ENCODE measurements at places on chromosomes 2 and 18. TPM values are rescaled to one million over a fixed set of nuclear protein-coding genes. Genes with fewer than 3 reads are reported as not detected.

DNA sequence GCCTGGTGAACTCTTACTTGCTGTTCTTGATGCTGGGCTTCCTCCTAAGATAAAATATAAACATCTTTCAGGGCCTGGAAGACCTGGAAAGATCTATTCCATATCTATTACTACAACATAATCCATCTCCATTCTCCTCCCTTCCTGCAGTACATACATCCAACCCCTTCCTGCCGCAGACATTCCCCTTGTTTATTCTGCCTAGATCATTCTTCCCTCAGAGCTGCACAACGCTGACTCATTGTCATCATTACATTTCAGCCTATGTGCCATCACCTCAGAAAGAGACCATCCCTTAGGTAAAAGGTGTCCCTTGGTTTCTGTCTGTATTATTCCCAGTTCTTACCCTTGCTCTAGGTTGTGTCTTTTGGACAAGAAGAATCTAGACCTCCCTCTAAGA lies 2.5 kb upstream of the CDH7 start:
- peaks cover 29% of the 10 kb centered on the region for H3K27me3 ChIP-seq
- DNase-seq: no peak
- no peaks in the 10 kb centered on the region for H3K36me3 ChIP-seq
- no peak overlapping the region for H3K4me3 ChIP-seq
- no peaks in the 10 kb centered on the region for H3K4me1 ChIP-seq

- H3K4me1 ChIP-seq: no peaks in the 10 kb centered on the region
- no peak overlapping the region for H3K4me3 ChIP-seq
- no peak for DNase-seq
- H3K27me3 ChIP-seq: no peaks in the 10 kb centered on the region
- H3K27ac ChIP-seq: no peak overlapping the region
Measured at GRCh38 chr2:31987454-31988220, 23.2 kb downstream of the MEMO1 start.

DNA sequence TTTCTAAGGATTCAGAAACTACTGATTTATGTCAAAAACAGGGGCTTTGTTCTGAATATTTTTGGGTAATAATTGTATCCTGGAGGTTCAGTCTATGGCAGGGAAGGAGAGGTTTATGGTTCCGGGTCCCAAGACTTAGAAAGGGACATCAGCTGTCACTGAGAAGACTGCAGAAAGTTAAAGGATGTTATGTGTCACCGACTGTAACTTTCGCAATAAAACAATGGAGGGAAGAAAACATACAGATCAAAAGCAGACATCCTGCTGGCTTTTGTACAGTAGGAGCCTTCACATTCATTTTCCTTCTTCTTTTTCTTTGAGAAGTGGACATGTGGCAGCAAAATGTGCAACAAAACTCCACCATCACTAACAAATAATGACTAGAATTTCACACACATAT lies 900.7 kb upstream of the SOX11 start:
- no peak overlapping the region for H3K4me3 ChIP-seq
- no peaks in the 10 kb centered on the region for H3K27me3 ChIP-seq
- no peaks in the 10 kb centered on the region for H3K4me1 ChIP-seq
- no peak for DNase-seq
- H3K27ac ChIP-seq: no peak overlapping the region

DNA sequence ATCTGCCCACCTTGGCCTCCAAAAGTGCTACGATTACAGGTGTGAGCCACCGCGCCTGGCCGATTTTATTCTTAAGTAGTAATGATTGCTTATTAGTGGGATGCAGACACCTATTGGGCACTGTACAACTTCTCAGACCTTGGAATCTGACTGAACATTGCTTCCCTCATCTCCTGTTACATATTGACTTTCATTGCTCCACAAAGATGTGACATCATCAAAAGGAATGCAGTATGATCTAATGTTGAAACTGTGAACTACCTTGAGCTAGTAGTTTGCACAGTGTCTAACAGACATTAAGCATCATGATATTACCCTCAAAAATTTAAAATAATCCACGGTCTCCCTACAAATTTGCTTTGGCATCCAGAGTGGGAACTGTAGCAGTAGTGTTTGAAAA lies 109.8 kb upstream of the SIX2 start:
- no peak overlapping the region for H3K4me3 ChIP-seq
- H3K27me3 ChIP-seq: no peaks in the 10 kb centered on the region
- no peak overlapping the region for H3K27ac ChIP-seq
- no peaks in the 10 kb centered on the region for H3K36me3 ChIP-seq
- no peaks in the 10 kb centered on the region for H3K4me1 ChIP-seq

DNA sequence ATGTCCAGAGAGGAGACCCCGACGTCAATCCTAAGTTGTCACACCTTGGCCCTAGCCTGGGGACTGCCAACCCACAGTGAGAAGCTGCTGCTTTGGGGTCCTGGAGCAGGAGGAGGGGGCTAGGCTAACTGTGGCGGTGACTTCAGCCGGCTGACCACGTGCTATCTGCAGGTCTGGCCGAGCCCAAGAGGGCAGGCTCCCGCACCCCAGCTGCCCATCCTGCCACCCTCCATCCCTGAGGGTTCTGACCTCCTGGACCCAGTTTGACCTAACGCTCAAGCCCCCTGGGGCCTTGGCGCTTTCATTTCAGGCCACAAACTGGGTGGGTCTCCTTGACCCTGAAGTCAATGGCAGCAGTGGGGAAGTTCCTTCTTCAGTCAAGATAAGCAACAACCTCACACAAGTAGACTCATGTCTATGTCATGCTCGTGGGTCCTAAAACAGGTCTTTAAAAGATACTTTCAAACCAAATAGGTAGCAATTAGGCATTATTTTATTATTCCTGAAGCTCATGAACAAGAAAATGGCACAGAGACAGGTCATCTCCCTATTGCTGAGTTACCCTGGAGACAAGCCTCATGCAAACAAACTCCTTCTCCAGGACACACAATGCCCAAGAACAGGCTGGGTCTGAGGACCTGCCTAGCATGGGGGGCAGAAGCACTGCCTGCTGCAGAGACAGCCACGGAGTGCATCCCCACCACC lies 2.3 kb downstream of the HES6 start:
- H3K4me1 ChIP-seq: peaks cover 8% of the 10 kb centered on the region
- H3K27ac ChIP-seq: no peak overlapping the region
- no peak overlapping the region for H3K4me3 ChIP-seq
- DNase-seq: peak; percentile 27
- H3K27me3 ChIP-seq: peaks cover 8% of the 10 kb centered on the region

- no peak for DNase-seq
- H3K36me3 ChIP-seq: no peaks in the 10 kb centered on the region
- H3K27ac ChIP-seq: no peak overlapping the region
- no peaks in the 10 kb centered on the region for H3K4me1 ChIP-seq
Measured at GRCh38 chr18:32867936-32868335, 95.1 kb upstream of the KLHL14 start.

DNA sequence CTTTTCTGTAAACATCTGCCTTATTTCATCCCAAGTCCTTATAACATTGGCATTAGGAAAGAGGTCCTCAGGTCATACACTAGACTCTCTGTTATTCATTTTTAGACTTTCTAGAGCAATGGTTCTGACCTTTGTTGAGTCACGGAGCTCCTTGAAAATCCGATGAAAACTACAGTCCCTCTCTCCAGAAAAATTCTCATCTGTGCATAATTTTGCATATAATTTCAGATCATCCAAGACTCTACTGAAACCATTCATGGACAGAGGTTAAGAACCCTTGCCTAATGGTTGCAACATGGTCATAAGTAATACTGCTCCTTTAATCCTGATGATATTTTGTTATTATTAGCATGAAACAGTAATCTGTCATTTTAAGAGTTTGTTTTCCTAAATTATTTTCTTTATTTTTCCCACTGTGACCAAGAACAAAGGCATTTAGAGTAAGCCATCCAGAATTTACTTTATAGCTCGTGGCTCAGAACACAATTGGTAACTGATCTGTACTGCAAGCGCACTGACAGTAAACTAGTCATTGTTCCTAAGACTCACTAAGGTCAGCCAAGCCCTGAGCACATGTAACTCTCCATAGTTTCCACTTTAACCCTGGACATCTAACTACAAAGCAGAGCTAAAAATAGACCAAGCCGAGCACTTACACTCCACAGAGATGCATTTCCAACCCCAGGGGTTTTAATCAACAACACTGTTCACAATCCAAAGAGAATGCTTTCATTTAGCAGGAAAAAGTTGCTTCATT lies 8.4 kb downstream of the MYOM1 start:
- no peak for DNase-seq
- no peak overlapping the region for H3K27ac ChIP-seq
- H3K4me1 ChIP-seq: no peaks in the 10 kb centered on the region
- H3K36me3 ChIP-seq: no peaks in the 10 kb centered on the region
- no peaks in the 10 kb centered on the region for H3K27me3 ChIP-seq

GRCh38 chr2:37812414-37812813 lies 112.7 kb upstream of the RMDN2 start:
- H3K27ac ChIP-seq: no peak overlapping the region
- H3K4me1 ChIP-seq: peaks cover 4% of the 10 kb centered on the region
- H3K4me3 ChIP-seq: no peak overlapping the region
- H3K36me3 ChIP-seq: no peaks in the 10 kb centered on the region

DNA sequence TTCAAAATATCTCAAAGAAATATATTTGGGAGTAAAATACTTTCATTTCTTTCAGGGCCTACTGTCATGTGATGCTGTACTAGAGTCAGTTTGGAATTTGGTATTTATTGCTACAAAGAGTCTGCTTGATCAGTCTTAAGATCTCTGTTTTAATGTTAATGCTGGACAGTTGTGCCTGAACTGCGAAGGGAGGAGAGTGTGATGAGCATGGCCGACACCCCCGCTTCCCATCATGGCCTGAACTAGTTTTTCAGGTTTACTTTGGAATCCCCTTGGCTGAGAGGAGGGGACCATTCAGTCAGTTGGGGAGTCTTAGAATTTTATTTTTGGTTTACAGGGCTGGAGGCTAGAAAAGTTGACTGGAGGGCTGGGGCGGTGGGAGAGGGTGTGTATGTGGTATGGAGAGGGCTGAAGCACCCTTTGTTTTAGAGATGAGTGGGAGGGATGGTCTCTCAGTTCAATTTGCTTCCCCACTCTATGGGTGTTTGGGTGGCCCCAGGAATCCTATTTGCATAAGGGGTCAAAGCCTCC lies 20.9 kb upstream of the TEX44 start:
- no peaks in the 10 kb centered on the region for H3K27me3 ChIP-seq
- H3K36me3 ChIP-seq: no peaks in the 10 kb centered on the region
- H3K4me3 ChIP-seq: no peak overlapping the region
- no peaks in the 10 kb centered on the region for H3K4me1 ChIP-seq

DNA sequence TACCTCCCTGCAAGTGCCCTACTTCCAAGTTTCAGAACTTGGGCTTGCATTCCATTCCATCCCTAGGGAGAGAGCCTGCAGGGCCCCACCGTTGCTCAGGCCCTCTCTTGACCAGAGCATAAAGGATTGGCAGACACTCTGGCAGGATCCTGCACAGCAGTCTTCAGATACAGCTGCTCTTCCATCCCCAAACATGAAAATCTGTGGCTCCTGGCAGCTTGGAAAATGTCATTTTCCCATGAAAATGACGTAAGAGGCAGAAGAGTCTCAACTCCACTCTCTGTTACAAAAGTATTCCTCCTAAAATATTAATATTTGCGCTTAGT lies 162.6 kb downstream of the GFPT1 start:
- H3K27ac ChIP-seq: no peak overlapping the region
- no peak for DNase-seq
- no peaks in the 10 kb centered on the region for H3K27me3 ChIP-seq
- H3K4me1 ChIP-seq: peaks cover 5% of the 10 kb centered on the region
- H3K36me3 ChIP-seq: no peaks in the 10 kb centered on the region
- H3K4me3 ChIP-seq: no peak overlapping the region

DNA sequence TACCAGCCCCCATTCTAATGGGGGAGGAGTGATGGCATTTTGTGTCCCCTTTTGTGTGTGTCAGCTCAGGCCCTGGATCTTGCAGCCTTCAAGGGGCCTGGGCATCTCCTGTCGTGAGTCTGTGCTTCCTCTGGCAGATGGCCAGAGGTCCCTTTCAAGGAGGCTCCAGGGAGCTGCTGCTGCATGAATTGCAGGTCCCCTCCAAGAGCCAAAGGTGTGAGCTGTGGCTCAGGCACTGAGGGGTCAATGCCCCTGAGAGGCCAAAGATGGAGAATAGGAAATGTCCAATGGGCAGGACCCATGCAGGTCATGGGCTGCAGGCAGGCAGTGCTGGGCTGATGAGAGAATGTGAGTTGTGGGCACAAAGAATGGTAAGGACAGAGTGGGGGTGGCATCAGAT lies 10.4 kb downstream of the MAB21L4 start:
- no peaks in the 10 kb centered on the region for H3K27me3 ChIP-seq
- DNase-seq: no peak
- no peaks in the 10 kb centered on the region for H3K4me1 ChIP-seq
- no peak overlapping the region for H3K4me3 ChIP-seq
- H3K36me3 ChIP-seq: no peaks in the 10 kb centered on the region
- no peak overlapping the region for H3K27ac ChIP-seq

DNA sequence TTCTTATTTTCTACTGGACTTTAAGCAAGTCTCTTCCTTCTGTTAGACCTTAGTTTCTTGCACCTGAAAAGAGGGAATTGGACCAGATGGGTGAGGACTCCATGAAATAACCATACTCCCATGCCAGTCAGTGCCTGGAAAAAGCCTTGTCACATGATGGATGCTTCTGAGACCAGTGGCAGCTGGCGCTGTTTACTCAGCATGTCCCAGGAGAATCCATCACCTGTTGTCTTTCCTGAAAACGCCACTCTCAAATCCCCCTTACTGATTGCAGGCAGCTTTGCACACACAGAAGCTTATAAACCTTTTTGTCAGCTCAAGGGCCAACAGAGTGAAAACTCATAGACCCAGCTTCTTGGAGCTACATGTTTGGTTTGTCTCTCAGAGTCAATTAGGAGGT lies 117.6 kb downstream of the POLE4 start:
- H3K36me3 ChIP-seq: no peaks in the 10 kb centered on the region
- H3K27me3 ChIP-seq: no peaks in the 10 kb centered on the region
- no peaks in the 10 kb centered on the region for H3K4me1 ChIP-seq

GRCh38 chr2:230828272-230828961 lies 36.3 kb upstream of the ITM2C start:
- H3K27ac ChIP-seq: no peak overlapping the region
- peaks cover 38% of the 10 kb centered on the region for H3K27me3 ChIP-seq
- no peak for DNase-seq
- peak overlapping the region; percentile 36 for H3K4me3 ChIP-seq
- no peaks in the 10 kb centered on the region for H3K36me3 ChIP-seq

- H3K27ac ChIP-seq: no peak overlapping the region
- H3K4me1 ChIP-seq: peaks cover 5% of the 10 kb centered on the region
- no peak overlapping the region for H3K4me3 ChIP-seq
- no peak for DNase-seq
- no peaks in the 10 kb centered on the region for H3K27me3 ChIP-seq
- H3K36me3 ChIP-seq: no peaks in the 10 kb centered on the region
Measured at GRCh38 chr2:70468878-70469277, 84.7 kb downstream of the TGFA start.

- H3K27me3 ChIP-seq: no peaks in the 10 kb centered on the region
- peaks cover 1% of the 10 kb centered on the region for H3K4me1 ChIP-seq
- peaks cover 67% of the 10 kb centered on the region for H3K36me3 ChIP-seq
- DNase-seq: no peak
- no peak overlapping the region for H3K4me3 ChIP-seq
- H3K27ac ChIP-seq: no peak overlapping the region
Measured at GRCh38 chr2:73730810-73731209, 6.3 kb downstream of the TPRKB start.

Gene ABCB11
- 0.06 TPM for total RNA-seq

Gene GLI2
- total RNA-seq: 4.7 TPM

Gene LAMA1
- 1.4 TPM for total RNA-seq

Gene FAM117B
- 9.8 TPM for total RNA-seq

Gene RUFY4
- not detected for total RNA-seq

Gene COMMD1
- total RNA-seq: 30.3 TPM

Gene CFAP53
- not detected for total RNA-seq

Gene LOXHD1
- 2.7 TPM for total RNA-seq

Gene SKOR2
- not detected for total RNA-seq

Gene RAB6C
- total RNA-seq: not detected

Gene SOWAHC
- 19.9 TPM for total RNA-seq

Gene UNC50
- 53.4 TPM for total RNA-seq

Gene ARL6IP6
- total RNA-seq: 15.7 TPM

Gene NFE2L2
- 105 TPM for total RNA-seq
